ENCODE measurements at places on chromosomes 6 and 20.
A peak's percentile ranks its signal among the peaks of the same experiment; 100 is the strongest.

GRCh38 chr20:13525225-13525940 lies 113.3 kb downstream of the TASP1 start:
- H3K27ac ChIP-seq: no peak overlapping the region
- no peaks in the 10 kb centered on the region for H3K4me1 ChIP-seq
- no peak for DNase-seq
- H3K4me3 ChIP-seq: no peak overlapping the region

GRCh38 chr6:12334526-12335130 lies 44.5 kb downstream of the EDN1 start:
- H3K27ac ChIP-seq: no peak overlapping the region
- H3K36me3 ChIP-seq: no peaks in the 10 kb centered on the region
- H3K4me1 ChIP-seq: no peaks in the 10 kb centered on the region
- DNase-seq: no peak

GRCh38 chr6:139518556-139519091 lies 144.2 kb upstream of the CITED2 start:
- H3K4me3 ChIP-seq: no peak overlapping the region
- H3K36me3 ChIP-seq: peaks cover 4% of the 10 kb centered on the region
- DNase-seq: no peak
- H3K4me1 ChIP-seq: peaks cover 13% of the 10 kb centered on the region

DNA sequence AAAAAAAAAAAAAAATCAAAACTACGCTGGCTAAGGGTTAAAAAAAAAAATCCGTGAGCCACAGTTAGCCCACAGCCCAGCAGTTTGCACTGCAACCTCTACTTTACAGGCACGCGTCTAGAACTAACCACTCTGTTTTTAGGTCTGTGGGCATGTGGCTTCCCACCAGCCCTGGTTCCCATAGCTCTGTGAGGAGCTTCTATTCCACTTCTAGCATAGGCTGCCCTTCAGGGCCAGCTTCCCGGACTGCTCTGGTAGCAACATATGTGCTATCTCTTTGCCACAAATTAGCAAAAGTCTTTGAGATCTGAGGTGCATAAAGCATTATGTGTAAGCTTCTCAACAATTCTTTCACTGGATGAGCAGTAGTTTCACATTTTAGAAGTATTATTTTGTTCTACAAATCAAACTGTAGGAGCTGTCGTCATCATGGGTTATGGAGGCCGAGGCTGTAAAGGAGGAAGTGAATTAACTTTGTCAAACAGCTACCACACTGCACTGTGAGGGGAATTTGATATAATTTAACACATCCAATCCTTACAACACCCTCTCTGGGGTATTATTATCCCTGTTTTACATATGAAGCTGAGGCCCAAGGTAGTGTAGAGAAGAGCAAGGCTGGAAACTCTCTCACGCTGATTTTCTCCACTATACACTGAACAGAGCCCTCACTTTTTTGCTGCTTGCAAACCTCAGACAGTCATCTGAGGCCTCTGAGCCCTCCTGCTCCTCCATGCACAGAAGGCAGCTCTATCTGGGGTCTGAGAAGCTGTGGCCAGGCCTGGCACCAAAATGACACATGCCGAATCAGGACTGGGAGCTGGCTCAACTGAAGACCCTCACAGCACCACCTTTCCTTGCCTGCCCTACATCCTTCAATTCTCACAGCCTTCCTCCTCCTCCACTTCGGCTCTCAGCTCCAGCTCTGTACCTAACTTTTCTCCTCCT lies 35.4 kb downstream of the MAN1A1 start:
- peaks cover 27% of the 10 kb centered on the region for H3K36me3 ChIP-seq
- DNase-seq: peak; percentile 91
- peak overlapping the region; percentile 70 for H3K4me3 ChIP-seq
- no peaks in the 10 kb centered on the region for H3K27me3 ChIP-seq

DNA sequence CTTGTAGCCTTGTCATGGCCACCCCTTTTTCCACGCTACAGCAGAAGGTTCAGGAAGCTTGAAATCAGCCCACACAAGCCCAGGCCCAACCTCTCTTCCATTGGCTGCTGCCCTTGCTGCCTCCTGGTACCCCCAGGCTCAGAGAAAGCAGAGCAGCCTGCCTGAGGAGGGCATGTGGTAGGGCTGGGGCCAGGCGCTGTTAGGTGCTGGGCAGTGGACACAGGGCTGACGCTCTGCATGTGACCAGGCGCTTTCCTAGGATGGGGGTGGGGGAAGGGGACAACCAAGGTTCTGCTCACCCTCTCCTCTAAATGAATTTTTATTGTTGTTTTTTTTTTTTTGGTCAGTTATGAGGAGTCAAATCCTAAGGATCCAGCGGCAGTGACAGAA lies 36.3 kb upstream of the ID1 start:
- no peak for DNase-seq
- H3K27me3 ChIP-seq: no peaks in the 10 kb centered on the region
- H3K4me3 ChIP-seq: no peak overlapping the region
- peaks cover 19% of the 10 kb centered on the region for H3K4me1 ChIP-seq
- peaks cover 10% of the 10 kb centered on the region for H3K36me3 ChIP-seq
- H3K27ac ChIP-seq: peak overlapping the region; percentile 32

DNA sequence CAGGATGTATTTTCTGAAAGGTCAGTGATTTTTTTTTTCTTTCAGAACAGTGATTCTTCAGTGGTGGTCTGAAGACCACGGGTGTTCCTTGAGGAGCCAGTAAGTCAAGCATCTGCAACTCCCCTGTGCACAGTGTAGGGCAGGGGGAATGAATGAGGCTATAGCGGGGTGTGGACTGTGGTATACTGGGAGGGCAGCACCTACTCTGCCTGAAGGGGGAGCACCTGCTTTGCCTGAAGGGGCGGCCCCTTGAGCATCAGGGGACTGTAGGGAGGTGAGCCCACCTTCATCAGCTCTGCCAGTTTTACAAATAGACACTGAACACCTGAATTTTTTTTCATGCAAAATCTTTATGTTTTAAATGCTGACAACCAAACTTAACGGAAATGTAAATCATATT lies 77.5 kb upstream of the RIPOR2 start:
- peaks cover 10% of the 10 kb centered on the region for H3K36me3 ChIP-seq
- peaks cover 51% of the 10 kb centered on the region for H3K4me1 ChIP-seq
- peak overlapping the region; percentile 25 for H3K27ac ChIP-seq
- DNase-seq: no peak
- no peak overlapping the region for H3K4me3 ChIP-seq
- H3K27me3 ChIP-seq: no peaks in the 10 kb centered on the region

GRCh38 chr6:90765491-90765890 lies 178.6 kb upstream of the MAP3K7 start:
- no peaks in the 10 kb centered on the region for H3K4me1 ChIP-seq
- no peaks in the 10 kb centered on the region for H3K36me3 ChIP-seq
- peaks cover 3% of the 10 kb centered on the region for H3K27me3 ChIP-seq
- H3K4me3 ChIP-seq: no peak overlapping the region

- H3K27me3 ChIP-seq: no peaks in the 10 kb centered on the region
- H3K4me1 ChIP-seq: peaks cover 9% of the 10 kb centered on the region
- peaks cover 7% of the 10 kb centered on the region for H3K36me3 ChIP-seq
- H3K4me3 ChIP-seq: no peak overlapping the region
- H3K27ac ChIP-seq: no peak overlapping the region
Observed at GRCh38 chr6:135382182-135382628, 115.3 kb downstream of the AHI1 start.

DNA sequence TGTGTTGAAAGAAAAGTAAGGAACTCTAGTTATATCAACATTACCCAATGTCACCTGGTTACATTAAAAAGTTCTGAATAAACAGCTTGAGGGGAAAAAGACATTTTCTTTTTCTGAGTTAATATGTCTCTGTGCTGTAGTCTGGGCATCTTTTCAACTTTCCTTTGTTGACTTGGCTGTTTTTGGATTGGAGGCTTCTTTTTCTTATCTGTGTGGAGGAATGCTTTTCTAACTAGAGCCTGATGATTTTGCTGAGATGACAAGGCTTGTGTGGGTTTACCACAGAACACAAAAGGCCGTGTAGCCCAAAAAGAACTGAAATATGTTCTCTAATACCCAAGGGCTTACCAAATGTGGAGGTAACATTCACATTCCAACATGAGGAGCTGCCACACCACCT lies 161.8 kb downstream of the KCNQ5 start:
- no peak overlapping the region for H3K27ac ChIP-seq
- H3K27me3 ChIP-seq: no peaks in the 10 kb centered on the region
- no peak overlapping the region for H3K4me3 ChIP-seq

- no peak for DNase-seq
- no peaks in the 10 kb centered on the region for H3K27me3 ChIP-seq
- no peak overlapping the region for H3K4me3 ChIP-seq
- H3K4me1 ChIP-seq: peaks cover 10% of the 10 kb centered on the region
Observed at GRCh38 chr20:53320701-53321100, 272.9 kb downstream of the ZNF217 start.

GRCh38 chr6:38730140-38730862 lies 15.2 kb downstream of the DNAH8 start:
- peaks cover 24% of the 10 kb centered on the region for H3K4me1 ChIP-seq
- no peak overlapping the region for H3K4me3 ChIP-seq
- no peak for DNase-seq
- H3K36me3 ChIP-seq: peaks cover 2% of the 10 kb centered on the region
- peaks cover 12% of the 10 kb centered on the region for H3K27me3 ChIP-seq

- H3K27me3 ChIP-seq: peaks cover 38% of the 10 kb centered on the region
- no peaks in the 10 kb centered on the region for H3K36me3 ChIP-seq
- H3K4me3 ChIP-seq: no peak overlapping the region
- H3K27ac ChIP-seq: no peak overlapping the region
- DNase-seq: no peak
- peaks cover 9% of the 10 kb centered on the region for H3K4me1 ChIP-seq
Observed at GRCh38 chr6:27025351-27025750, 222.2 kb upstream of the PRSS16 start.

- no peaks in the 10 kb centered on the region for H3K36me3 ChIP-seq
- H3K4me3 ChIP-seq: no peak overlapping the region
- H3K27ac ChIP-seq: no peak overlapping the region
- no peaks in the 10 kb centered on the region for H3K4me1 ChIP-seq
- DNase-seq: peak; percentile 25
Observed at GRCh38 chr20:23586735-23587525, 18.6 kb upstream of the CST9L start.

- no peak overlapping the region for H3K4me3 ChIP-seq
- H3K27ac ChIP-seq: no peak overlapping the region
- DNase-seq: no peak
- H3K27me3 ChIP-seq: peaks cover 76% of the 10 kb centered on the region
- H3K36me3 ChIP-seq: no peaks in the 10 kb centered on the region
Observed at GRCh38 chr20:59299945-59300332, 472 bp upstream of the EDN3 start.

GRCh38 chr6:29656157-29656556 lies 735 bp upstream of the MOG start:
- no peak for DNase-seq
- H3K4me3 ChIP-seq: no peak overlapping the region
- H3K36me3 ChIP-seq: no peaks in the 10 kb centered on the region
- H3K4me1 ChIP-seq: peaks cover 1% of the 10 kb centered on the region

GRCh38 chr6:20946022-20946421 lies 411.8 kb downstream of the CDKAL1 start:
- H3K27me3 ChIP-seq: no peaks in the 10 kb centered on the region
- H3K27ac ChIP-seq: no peak overlapping the region
- H3K4me3 ChIP-seq: no peak overlapping the region
- DNase-seq: peak; percentile 50
- peaks cover 16% of the 10 kb centered on the region for H3K36me3 ChIP-seq
- H3K4me1 ChIP-seq: peaks cover 8% of the 10 kb centered on the region

DNA sequence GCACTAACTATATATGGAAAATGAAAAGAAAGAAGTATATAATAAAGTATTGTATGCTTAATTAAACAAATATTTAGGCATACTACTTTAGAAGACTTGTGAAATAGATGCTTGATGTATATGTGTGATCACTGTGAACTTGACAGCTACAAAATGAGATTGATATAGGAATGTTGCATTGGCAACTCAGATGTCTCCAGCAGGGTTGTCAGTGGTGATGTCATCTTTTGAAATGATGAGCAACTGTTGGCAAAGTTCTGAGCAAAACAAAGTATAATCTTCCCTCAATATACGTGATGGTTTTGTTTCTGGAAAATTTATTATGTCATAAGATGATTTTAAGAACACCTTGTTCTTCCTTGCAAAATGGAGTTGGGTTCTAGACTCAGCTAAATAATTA lies 133.8 kb downstream of the ARID1B start:
- no peak for DNase-seq
- peaks cover 19% of the 10 kb centered on the region for H3K36me3 ChIP-seq
- H3K4me1 ChIP-seq: peaks cover 21% of the 10 kb centered on the region
- H3K27me3 ChIP-seq: no peaks in the 10 kb centered on the region
- no peak overlapping the region for H3K4me3 ChIP-seq

DNA sequence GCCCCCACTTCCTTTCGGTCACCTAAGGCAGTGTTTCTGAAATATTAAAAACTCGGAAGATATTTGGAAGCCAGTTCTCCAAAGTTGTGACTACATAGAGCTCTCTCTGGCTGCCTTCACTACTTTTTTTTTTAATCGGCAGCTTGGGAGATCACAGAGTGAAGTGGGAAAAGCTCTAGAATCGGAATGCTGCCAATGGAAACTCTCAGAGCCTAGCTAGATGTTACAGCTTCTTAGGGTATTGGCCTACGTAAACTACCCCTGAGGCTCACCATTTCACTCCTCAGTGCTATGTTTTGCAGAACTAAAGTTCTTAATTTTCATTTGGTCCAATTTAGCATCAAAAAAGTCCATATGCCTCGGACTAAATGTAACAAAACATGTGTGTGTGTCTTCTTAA lies 14.5 kb downstream of the SERPINB1 start:
- no peak for DNase-seq
- H3K4me1 ChIP-seq: no peaks in the 10 kb centered on the region
- no peak overlapping the region for H3K27ac ChIP-seq
- H3K36me3 ChIP-seq: peaks cover 8% of the 10 kb centered on the region
- no peaks in the 10 kb centered on the region for H3K27me3 ChIP-seq
- H3K4me3 ChIP-seq: no peak overlapping the region

DNA sequence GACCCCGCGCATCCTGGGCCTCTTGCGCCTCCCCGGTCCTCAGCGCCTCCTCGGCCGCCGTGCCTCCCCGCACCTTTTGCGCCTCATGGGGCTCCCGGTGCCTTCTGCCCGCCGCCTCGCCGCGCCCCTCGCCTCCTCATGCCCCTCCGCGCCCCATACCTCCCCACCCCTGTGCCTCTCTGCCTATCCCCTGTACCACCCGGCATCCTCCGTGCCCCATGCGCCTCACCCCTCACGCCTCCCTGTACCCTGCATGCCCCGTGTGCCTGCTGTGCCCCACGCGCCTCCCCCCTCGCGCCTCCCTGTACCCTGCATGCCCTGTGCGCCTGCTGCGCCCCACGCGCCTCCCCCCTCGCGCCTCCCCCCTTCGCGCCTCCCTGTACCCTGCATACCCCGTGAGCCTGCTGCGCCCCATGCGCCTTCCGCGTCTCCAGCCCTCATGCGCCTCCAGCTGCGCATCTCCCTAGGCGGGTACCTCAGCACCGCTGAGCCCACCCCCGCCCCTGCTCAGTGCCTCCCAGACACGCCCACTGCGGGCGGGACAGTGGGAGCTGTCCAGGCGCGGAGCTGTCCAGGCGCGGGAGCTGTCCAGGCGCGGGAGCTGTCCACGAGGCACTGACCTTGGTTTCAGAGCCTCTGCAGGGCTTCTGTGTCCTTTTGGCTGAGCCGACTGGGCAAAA lies 37.1 kb downstream of the IGF2R start:
- no peak overlapping the region for H3K27ac ChIP-seq
- no peaks in the 10 kb centered on the region for H3K27me3 ChIP-seq
- no peak for DNase-seq
- no peak overlapping the region for H3K4me3 ChIP-seq
- H3K36me3 ChIP-seq: peaks cover 50% of the 10 kb centered on the region
- peaks cover 14% of the 10 kb centered on the region for H3K4me1 ChIP-seq

Data from activated CD8-positive, alpha-beta memory T cell treated with anti-CD3 and anti-CD28 coated beads, Interleukin-2, amount 10 ng/mL, durations not matched to agents 7 days and 5 days (primary cell).